ENCODE measurements at places on chromosomes 2 and 18.

DNA sequence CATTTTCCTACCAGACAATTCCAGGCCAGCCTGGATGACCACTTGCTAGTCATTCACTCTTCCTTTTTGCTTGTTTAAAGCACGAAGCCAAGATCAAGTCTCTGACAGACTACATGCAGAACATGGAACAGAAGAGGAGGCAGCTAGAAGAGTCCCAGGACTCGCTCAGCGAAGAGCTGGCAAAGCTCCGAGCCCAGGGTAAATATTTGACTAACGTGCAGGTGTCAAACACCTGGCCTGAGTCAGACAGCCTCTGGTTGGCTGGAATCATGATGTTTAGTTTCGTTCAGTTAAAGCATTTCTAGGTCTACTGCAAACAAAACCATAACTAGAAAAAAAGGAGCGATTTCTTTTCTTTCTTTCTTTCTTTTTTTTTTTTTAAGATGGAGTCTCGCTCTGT lies 44.2 kb upstream of the LYPD6B start:
- DNase-seq: no peak

- DNase-seq: no peak
These were observed 11.1 kb upstream of the SCG2 start for GRCh38 chr2:223613017-223613950.

- no peak for DNase-seq
These were observed 42.5 kb downstream of the LYPD6B start for GRCh38 chr2:149080971-149081370.

- DNase-seq: no peak
These were observed 160.9 kb downstream of the ZEB2 start for GRCh38 chr2:144358979-144359541.

GRCh38 chr2:220104871-220105351 lies 477.5 kb downstream of the SLC4A3 start:
- no peak for DNase-seq

DNA sequence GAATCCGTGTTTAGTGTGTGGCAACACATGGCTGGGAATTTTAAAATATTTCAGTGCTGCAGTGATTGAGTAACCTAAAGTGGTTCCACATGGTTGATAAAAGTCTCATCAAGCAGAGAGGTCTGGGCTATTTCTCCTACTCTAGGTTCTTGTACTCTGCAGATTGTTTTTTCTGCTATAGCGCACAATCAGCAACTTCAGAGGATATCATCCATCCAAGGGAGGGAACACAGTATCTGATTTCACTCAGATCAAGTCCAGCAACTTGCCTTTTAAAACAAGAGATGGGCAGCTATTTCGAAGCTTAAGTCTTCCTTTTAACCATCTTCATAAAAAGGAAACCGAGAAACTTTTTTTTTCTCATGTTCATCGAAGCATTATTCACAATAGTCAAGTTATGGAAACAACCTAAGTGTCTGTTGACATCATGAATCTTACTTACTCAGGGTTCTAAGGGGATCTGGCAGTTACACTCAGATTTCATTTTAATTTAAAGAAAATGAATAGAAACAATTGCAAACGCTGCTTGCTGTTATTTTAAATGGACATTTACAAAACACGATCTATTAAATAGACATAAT lies 172.7 kb upstream of the TRIB2 start:
- DNase-seq: no peak

- DNase-seq: no peak
These were observed at the start of gene PER2 for GRCh38 chr2:238287737-238288649. TSS of gene PER2 (minus strand) at chr2:238288610. CDS start at chr2:238277936, 10,674 bp downstream.

- DNase-seq: no peak
These were observed 9.0 kb downstream of the DGUOK start for GRCh38 chr2:73935641-73936040.

GRCh38 chr18:35519148-35519899 lies 21.6 kb upstream of the INO80C start:
- no peak for DNase-seq

- DNase-seq: no peak
These were observed 113.8 kb upstream of the UXS1 start for GRCh38 chr2:106307860-106308259.

DNA sequence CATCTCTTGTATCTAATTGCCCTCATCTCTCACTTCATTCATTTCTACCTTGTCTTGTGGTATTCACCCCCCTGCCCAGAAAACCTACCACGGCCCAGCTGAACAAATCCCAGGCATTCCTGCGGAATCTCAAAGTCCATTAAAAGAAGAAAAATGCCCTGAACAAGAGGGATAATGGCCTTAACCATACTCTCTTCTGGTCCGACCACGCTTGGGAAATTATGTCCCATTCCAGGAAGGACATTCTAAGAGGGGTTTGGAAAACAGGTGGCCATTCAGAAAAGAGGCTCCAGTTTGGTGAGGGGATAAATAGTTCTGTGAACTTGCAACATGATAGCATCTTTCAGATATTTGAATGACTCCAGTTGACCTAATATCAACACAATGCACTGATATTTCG lies 349.9 kb upstream of the ZNF521 start:
- DNase-seq: no peak

DNA sequence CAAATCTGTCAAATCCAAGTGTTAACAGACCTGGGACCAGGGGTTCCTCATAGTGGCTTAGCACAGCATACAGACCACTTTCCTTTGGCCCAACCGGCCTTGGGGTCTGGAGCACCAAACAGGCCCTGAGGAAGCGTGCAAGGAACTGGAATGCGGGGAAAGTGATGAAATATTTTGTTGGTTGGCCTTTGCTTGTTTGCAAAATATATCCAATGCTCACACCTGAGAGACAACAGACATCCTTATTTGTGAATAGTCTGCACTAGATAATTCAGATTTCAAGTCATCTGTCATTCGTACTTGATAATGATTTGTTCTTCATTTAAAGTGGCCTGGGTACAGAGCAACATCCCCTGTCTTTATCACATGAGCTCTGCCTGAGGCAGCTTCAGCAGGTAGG lies 43.5 kb downstream of the ABCG8 start:
- no peak for DNase-seq

GRCh38 chr2:60839126-60839813 lies 42.1 kb upstream of the REL start:
- no peak for DNase-seq

- DNase-seq: no peak
These were observed 31.1 kb upstream of the GMCL1 start for GRCh38 chr2:69798290-69798908.

GRCh38 chr18:75507636-75508035 lies 80.1 kb upstream of the SMIM21 start:
- DNase-seq: no peak

DNA sequence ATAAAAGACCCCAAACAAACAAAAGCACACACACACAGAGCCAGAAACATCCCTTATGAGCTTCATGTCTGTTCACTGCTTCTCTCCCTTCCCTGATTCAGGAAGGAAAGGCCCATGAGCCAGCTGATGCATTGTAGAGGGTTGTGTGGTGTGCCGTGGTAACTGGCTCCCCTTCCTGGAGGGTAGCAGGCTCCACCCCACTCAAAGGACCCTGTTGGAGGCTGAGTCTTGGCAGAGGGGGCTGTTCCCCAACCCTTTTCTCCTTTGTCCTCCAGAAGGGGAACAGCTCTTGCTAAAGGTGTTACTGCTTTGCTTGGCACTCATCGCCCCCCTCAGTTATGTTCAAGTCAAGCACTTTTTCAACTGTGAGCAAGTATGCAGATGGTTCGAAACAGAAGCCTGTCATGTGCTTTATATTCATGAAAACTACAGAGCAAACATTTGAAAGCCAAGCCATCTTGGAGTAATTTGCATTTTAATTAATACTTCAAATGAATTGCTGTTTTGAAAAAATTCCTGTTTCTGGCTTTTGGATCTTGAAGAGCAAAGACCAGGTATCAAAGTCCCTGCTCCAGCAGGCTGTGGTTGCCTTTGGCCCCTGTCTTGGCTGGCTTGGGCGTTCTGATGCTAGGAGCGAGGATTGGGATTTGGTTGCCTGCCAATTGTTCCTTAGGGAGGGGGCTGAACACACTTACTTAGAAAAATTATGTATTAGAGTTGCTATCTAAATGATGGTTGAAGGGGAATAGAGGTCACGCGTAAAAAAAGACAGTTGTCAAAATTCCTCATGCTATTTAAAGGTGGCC lies 267.8 kb downstream of the TSN start:
- no peak for DNase-seq

DNA sequence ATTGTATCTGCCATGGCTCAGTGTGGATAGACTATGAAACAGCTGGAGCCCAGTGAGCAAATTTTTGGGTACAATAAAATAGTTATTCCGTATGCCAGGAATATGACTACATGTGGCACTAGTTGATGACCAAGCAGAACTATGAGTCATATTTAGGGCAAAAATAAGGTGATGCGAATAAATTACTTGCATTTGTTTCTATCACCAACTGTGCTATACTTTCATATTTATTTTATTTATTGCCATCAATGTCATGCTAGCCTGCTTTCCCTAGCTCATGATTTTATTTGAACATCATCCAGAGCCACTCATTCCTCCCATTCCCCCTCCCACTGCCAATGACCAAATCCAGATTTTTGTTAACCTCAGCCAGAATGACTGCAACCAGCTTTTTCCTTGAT lies 13.3 kb upstream of the FAP start:
- no peak for DNase-seq

GRCh38 chr2:133717497-133717896 lies 149.2 kb upstream of the NCKAP5 start:
- DNase-seq: no peak

- no peak for DNase-seq
These were observed 67.5 kb downstream of the ZNF385B start for GRCh38 chr2:179793902-179794301.

- DNase-seq: no peak
These were observed 394.4 kb upstream of the SPHKAP start for GRCh38 chr2:228575897-228576296.

DNA sequence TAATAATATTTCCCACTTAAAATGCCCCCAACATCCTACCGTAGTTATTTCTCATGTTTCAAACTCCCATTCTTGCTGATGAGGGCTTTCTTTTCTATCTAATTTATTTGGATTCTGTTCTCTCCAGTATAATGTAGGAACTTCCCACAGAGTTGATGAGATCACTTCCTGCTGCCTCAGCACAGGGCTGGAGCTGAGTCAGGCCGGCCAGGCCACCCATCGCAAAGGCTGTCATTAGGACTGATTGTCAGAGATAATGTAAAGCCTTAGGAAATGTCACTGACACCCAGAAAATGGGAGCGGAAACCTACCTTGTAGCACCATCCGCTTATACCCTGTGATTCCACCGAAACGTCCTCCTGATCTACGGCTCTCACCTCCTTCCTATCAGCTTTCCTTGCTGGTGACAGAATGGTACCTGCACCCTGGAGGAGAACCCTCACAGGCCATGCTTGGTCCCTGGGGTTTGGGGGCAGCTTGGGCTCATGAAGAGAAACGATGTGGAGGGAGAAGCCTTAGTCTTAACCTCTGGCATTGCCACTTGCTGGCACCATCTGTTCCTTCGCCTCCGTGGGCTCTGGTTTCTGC lies 672.8 kb upstream of the ID2 start:
- DNase-seq: no peak

DNA sequence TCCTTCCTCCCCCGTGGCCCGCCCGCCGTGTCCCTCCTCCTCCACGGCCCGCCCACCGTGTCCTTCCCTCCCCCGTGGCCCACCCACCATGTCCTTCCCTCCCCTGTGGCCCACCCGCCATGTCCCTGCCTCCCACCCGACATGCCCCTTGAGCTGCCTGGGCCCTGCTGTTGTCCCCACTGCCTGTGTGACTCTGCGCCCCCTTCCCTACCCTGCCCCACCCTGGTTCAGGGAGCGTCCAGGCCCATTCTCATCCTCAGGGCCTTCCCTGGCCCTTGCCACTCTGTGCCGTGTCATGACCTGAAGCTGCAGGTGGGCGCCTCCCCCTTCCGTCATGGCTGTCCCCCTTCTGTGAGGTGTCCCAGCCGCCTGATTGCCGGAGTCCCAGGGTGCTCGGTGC lies 20.7 kb downstream of the D2HGDH start:
- DNase-seq: no peak

GRCh38 chr2:42424033-42424432 lies 63.0 kb upstream of the COX7A2L start:
- no peak for DNase-seq

DNA sequence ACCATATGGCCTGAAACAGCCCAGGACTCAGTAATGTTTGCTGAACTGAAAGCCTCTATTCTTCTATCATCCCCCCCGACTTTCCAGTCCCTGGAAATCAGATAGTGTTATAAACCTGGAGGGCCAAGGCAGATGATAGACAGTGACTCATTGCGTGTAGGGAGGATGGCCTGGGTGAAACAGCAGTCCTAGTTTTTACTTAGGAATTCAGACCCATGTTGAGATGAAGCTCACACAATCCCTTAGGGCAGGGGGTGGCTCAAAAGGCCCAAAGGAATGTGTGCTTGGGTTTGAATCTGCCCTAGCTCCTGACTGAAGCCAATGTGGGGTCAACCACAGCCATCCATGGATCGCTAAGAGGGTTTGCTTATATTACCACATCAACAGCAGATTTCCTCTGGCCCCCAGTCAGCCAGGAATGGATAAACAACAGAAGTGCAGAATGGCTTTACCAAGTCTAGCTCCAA lies 43.9 kb upstream of the STPG4 start:
- DNase-seq: no peak

DNA sequence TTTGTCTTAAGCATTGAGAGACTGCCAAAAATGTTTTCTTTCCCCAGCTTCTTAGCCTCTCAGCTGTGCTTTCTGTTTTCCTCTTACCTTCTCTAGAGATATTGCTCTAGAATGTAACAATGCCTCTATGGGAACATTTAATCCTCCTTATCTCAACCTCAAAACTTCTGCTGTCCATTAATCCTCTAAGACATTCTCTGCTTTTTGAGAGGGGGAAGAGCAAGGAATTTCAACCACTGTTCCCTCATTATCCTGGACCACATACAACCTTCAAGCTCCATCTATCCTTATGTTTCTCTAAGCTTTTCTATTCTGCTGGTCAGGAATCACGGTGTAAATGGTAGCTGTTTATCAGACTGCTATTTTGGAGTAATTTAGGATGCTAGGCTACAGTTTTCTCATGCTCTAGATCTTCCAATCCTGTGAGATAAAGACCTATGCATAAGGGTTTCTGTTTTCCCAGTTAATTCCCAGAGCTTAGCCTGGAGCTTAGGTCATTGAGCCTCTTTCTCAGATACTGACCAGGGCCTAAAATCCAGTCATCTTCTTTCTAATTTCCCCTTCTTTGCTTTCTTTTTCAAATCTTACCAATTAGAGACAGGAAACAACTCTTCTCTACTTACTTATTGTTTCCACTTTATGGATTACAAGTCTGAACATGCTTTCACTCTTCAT lies 282.0 kb downstream of the CALCRL start:
- no peak for DNase-seq

DNA sequence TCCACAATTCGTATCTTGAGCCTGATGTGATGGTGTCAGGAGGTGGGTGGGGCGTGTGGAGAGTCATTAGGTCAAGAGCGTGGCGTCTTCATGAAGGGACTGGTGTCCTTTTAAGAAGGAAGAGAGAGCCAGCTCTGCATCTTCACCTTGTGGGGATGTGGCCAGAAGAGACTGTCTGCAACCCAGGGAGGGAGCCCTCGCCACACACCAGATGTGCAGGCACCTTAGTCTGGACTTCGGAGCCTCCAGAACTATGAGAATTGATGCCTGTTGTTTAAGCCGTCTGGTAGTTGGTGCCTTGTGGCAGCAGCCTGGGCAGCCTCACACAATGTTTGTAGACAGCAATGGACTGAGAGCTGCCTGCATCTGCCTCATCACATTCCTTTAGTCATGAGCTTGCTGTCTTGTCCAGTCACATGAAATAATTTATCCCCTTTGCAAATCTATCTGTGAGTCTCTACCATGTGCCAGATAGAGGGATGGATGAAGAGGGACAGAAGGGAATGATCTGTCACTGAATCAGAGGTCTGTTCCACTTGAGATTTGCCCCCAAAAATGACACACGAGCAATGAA lies 61.0 kb downstream of the MYT1L start:
- DNase-seq: no peak

GRCh38 chr2:152542995-152543481 lies 174.2 kb downstream of the PRPF40A start:
- DNase-seq: no peak

Data from activated CD4-positive, alpha-beta memory T cell treated with anti-CD3 and anti-CD28 coated beads, Interleukin-2, amount 10 ng/mL, durations not matched to agents 7 days and 5 days (primary cell).